ENCODE measurements at places on chromosomes 5 and 9. TPM values are rescaled to one million over a fixed set of nuclear protein-coding genes. Genes with fewer than 3 reads are reported as not detected.

Gene SPARC
- 4,412 TPM for total RNA-seq

Gene TMEFF1
- 3.7 TPM for total RNA-seq

Gene NOL8
- total RNA-seq: 24.2 TPM

Gene GRXCR2
- total RNA-seq: not detected

Gene SKIC3
- 53.6 TPM for total RNA-seq

Gene KCNMB1
- total RNA-seq: not detected

Gene RRAGA
- total RNA-seq: 61.8 TPM

Gene ANKRA2
- total RNA-seq: 15.4 TPM

Gene DNLZ
- 37.6 TPM for total RNA-seq

Gene C9orf43
- total RNA-seq: 0.35 TPM

Measured in pericardium fibroblast (primary cell).